ENCODE measurements at places on chromosomes 7 and 10.

DNA sequence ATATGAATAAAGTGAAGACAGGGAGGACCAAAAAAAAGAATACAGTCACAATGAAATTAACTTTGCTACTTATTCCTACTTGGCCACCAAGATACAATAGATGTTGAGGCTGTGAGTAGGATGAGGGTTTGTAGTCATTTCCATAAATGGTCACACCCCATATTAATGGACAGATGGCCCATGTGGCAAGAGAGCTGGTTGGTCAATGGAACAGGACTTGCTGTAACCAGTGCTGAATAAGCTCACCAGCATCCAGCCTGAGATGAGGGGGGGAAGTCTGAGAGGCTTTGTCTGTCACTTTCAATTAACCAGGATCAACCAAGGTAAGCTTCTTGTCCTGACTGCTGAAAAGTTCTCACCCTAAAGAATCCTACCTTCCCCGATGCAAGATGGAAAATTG is 130.4 kb upstream of the KCNMA1 start:
- no peak for DNase-seq

- DNase-seq, result peak; percentile 74
These were observed 46.0 kb upstream of the CDK1 start for GRCh38 chr10:60732198-60732806.

- DNase-seq, result peak; percentile 59
These were observed at the start of gene PLAU for GRCh38 chr10:73910764-73911552. Gene PLAU (plus strand): TSS chr10:73911132. CDS start chr10:73911556, 424 bp downstream.

- DNase-seq, result no peak
These were observed 91.6 kb downstream of the C10orf105 start for GRCh38 chr10:71627956-71628355.

- no peak for DNase-seq
These were observed 8.3 kb downstream of the HECTD2 start for GRCh38 chr10:91418416-91418815.

All from NCI-H146 (cell line).